ENCODE measurements at places on chromosomes 12 and 14. TPM values are rescaled to one million over a fixed set of nuclear protein-coding genes. Genes with fewer than 3 reads are reported as not detected.

BDKRB1 gene
- 3.7 TPM for total RNA-seq

KANSL2 gene
- total RNA-seq: 431 TPM

AVPR1A gene
- 59.9 TPM for total RNA-seq

GALNT8 gene
- 5.8 TPM for total RNA-seq

TMEM229B gene
- 0.88 TPM for total RNA-seq

SLC38A4 gene
- 1.9 TPM for total RNA-seq

MYF5 gene
- total RNA-seq: not detected

PROX2 gene
- total RNA-seq: not detected

MBD6 gene
- 16.5 TPM for total RNA-seq

All from uterus (tissue), 4 donors.